Activated T-cell treated with anti-CD3 and anti-CD28 coated beads, Interleukin-2, amount 50 U/mL, for 72 hours (primary cell): ENCODE measurements at places on chromosomes 6 and 20. TPM values are rescaled to one million over a fixed set of nuclear protein-coding genes. Genes with fewer than 3 reads are reported as not detected.
A peak's percentile ranks its signal among the peaks of the same experiment; 100 is the strongest.

DNA sequence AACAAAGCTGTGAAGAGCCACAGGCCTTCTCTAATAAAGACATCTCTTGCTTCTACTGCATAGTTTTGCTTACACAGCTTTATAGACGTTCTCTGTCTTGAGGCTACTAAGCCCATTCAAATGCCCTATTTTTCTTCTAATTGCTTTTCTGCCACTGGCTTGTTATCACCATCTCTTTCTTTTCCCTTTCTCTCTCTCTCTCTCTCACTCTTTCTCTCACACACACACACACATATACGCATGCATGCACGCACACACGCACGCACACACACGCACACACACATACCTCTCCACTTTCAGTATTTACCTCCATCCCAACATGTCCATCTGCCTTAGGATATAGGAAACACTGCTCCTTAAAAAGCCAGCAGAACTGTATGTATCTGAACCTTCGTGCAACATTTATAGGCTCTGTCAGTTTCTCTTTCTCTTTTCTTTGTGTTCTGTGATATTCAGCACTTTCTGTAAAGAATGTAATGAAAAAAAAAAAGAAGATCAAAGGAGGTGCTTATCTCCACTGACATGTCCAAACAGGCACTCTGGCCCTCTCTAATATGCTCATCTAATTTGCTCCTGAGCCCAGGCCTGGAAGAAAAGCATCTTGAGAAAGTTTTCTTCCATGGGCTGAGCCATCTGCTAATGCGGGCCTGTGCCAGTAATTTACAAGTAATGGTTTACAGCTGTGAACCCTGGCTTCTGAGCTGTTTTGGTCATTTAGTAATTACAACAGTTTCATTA lies 1046.7 kb upstream of the MAP3K7 start:
- DNase-seq = no peak

- DNase-seq = no peak
These were observed 129.3 kb upstream of the TOP1 start for GRCh38 chr20:40899344-40899743.

DNA sequence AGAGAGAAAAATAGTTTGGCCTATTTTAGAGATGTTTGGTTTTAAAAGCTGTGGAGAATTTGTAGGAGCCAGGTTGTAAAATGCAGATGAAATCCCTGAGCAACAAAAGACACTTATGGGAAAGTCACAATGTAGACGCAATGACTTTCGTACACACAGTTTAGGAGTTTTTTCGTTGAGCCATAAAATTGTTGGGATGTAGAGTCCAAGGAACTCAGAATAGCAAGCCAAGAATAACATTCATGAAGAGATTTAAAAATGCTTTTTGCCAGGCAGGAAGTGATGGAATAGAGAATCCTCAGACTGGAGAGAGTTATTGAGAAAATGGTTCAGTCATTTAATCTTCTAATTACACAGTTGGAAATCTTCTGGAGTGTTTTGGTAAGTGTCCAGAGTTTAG lies 11.5 kb upstream of the PROKR2 start:
- DNase-seq = no peak

- DNase-seq = no peak
These were observed 233.9 kb upstream of the SYNDIG1 start for GRCh38 chr20:24235296-24236175.

DNA sequence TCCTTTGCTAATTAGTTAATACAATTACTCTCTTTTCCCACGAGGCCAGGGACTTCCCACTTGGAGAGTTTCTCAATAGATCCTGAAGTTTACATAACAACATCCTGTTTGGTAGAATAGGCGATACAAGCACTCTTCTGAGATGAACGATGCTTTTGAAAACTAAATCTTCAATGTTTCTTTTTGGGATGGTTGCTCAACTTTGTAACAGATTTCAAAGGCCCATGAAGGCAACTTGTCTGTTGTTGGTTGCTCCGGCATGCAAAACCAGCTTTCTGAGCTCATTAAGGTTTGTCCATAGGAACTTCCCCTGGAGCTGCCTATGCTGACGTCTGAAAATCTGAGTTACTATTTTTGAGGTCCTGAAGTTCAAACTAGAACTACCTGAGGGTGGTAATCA lies 25.9 kb upstream of the ROS1 start:
- DNase-seq = no peak

- no peak for DNase-seq
These were observed 33.5 kb downstream of the TPBG start for GRCh38 chr6:82396964-82397751.

DNA sequence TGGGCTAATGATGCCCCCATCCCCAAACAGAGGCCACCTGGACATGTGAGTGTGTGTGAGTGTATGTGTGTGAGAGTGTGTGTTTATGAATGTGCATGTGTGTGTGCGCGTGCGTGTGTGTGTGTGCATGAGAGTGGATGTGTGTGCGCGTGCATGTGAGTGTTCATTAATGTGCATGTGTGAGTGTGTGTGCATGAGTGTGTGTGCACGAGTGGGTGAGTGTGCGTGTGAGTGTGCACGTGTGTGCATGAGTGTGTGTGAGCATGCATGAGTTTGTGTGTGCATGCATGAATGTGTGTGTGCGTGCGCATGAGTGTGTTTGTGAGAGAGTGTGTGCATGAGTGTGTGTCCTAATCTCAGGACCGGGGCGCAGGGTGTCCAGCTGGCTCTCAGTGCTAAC lies 1.3 kb downstream of the IYD start:
- no peak for DNase-seq

DNA sequence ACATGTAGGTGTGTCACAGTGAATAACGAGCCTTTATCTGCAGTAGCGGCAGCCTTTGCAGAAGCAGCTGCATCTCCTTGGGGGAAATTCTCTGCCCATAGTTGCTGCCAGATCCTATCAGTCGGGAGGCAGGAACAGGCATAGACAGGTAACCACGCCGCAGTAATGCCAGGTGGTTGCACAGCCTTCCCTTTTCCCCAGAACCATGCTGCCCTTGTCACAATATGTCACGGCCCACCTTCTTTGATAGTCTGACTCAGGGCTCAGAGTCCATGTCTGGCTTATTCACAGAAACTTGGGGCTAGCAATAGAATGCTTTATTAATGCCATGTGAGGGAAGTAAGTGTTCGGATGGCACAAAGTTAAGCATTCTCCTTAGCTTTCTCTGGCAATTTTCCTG lies 76.6 kb downstream of the F13A1 start:
- DNase-seq = no peak

GRCh38 chr6:126631363-126631762 lies 291.4 kb downstream of the CENPW start:
- no peak for DNase-seq

DNA sequence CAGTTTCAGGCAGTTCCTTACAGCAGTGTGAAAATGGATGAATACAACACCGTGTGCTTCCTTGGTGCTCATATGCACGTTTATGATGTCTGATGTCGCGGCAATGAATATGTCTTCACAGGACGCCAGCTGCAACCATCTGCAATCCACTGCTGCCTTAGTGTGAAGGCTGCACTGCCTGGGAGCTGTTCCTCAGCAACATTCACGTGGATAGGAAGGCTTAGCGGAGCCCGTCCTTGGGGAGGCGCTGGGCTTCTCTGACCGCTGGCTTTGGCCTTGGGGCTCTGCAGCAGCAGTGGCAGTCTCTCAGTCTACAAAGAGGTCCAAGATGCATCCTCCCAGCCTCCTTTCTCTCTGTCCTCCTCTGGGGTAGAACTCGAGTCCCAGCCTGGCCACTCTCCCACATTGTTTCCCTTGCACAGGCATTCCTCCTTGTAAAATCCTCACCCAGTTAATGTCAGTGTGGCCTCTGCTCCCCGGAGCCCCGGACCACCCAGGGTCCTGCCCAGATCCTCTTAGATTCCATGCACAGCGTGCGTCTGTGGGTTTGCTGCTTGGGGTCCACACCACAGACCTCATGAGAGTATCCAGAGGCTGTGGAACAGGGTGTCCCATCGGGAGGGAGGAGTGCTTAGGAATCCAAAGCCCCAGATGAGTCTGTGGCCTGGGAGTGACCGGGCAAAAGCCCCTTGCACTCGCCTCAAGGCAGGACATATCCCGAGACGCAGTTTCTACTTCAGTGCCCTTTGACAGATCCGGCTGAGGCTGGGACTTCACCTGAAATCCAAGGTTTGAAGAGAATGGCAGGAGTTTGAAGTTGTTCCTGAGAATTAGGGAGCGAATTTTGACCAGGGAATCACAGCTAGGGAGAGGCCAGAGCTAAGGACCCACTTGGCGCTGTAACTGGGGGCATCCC lies 181.3 kb downstream of the THBS2 start:
- no peak for DNase-seq

DNA sequence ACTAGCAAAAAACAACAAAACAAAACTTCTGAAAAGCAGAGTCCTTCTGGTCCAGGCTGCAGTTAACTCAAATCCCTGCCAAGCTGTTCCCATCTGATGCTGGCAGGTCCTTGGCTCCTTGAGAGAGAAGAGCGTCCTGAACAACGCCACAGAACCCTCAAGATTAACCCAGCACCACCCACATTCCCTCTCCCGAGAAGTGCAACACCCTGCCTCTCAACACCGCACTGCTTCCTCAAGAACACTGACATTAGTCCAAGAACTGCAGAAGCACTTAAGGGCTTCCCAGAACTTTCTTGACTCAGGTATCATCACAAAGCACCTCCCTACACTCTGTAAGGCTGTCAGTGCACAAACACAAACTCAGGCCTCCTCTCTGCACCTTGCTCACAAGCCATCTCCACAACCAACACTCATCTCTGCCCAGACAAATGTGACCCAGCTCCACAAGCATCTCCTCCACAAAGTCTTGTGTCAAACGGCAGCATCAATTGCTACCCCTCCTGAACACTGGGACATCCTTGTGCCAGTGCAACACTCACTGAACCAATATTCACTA lies 7.5 kb downstream of the MRPL14 start:
- DNase-seq = no peak

DNA sequence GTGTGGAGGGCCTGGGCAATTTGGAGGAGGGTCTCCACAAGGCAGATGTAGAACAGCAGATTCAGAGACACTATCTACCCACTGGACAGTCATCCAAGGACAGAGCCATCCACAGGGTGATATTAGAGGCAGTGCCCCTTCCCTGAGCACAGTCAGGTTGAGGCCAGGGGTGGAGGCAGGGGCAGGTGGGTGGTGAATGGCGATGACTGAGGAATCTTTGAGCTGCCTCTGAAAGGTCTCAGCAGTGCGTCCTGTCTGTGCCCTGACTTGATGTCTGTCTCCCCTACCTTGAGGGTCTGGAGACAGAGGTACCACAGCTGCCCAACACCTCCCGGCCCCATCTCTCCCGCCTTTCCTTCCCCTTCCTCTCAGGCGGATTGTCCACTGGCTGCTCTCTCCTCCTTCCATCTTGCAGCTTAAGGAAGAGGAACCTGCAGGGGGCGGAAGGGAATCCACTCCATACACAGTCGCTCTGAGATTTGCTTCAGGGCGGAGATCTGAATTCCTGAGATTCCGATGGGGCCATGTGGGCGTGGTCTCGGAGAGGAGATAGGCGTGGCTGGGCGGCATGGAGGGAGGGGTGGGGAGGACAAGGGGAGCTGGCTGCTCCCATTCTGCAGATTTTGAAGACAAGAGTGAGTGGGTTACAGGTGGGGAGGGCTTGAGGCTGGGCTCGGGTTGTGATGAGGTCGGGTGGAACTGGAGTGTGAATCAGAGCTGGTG lies 1.7 kb downstream of the MUCL3 start:
- DNase-seq = no peak

GRCh38 chr6:2196079-2196679 lies 49.2 kb downstream of the GMDS start:
- DNase-seq = peak; percentile 32

DNA sequence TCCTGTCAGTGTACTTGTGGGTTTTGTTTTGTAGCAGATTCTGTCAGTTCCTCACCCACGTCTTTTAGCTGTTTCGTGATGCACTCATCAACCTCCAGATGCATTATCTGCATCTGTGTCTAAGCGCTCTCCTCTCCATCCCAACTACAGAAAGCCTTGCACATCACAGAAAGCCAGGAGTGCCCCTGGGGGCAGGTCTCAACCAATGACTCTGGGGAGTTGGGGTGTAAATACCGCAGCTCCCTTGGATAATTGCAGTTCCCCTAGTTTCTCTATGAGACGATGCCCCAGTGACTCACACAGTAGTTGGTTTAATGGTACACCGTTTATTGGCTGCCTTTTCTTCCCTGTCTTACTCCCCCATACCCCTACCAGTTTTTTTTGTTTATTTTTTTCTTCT lies 158.1 kb downstream of the SOX4 start:
- no peak for DNase-seq

GRCh38 chr6:156776470-156776839 lies 723 bp upstream of the ARID1B start:
- DNase-seq = peak; percentile 32

- DNase-seq = no peak
These were observed 16.9 kb upstream of the SNAI1 start for GRCh38 chr20:49965781-49966305.

DNA sequence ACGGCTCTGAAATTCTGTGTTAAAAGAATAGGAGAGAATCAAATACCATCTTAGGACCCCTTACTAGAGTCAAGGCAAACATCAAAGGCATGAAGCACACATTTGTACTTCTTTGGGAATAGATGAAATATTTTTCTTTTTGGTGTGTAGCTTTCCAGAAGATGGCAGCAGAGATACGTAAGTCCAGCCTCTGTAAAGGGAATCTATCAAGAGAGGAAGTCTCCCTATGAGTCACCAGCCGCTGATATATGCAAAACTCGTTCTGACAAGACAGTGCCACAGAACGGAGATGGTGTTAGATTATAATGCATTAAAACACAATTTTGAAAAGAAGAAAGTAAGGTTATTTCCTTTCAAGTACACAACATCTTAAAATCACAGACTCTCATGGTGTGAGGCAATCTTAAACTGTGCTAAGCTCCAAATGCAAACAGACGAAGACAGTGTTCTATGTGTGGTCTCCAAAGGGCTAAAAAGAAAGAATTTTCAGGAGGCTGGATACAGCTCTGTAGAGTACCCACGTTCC lies 120.0 kb upstream of the AGPAT4 start:
- DNase-seq = peak; percentile 66

- DNase-seq = no peak
These were observed 180.9 kb downstream of the KIF16B start for GRCh38 chr20:16392346-16392745.

GRCh38 chr6:73180763-73181619 lies 44.3 kb downstream of the KHDC1L start:
- DNase-seq = peak; percentile 7

- peak; percentile 83 for DNase-seq
These were observed 7.6 kb upstream of the RNF114 start for GRCh38 chr20:49928411-49929141.

MOXD1 gene
- not detected for total RNA-seq

DST gene
- total RNA-seq = 11.9 TPM

HLA-G gene
- total RNA-seq = 0.37 TPM

DDX43 gene
- total RNA-seq = 0.93 TPM

NRN1 gene
- 3.3 TPM for total RNA-seq

LY6G6C gene
- total RNA-seq = 0.25 TPM

POPDC3 gene
- not detected for total RNA-seq

AGPAT1 gene
- 29.6 TPM for total RNA-seq

KCNQ5 gene
- 9.8 TPM for total RNA-seq
